ENCODE measurements at places on chromosomes 7 and 10.

- DNase-seq: no peak
These were observed 63.5 kb downstream of the DNAJB6 start for GRCh38 chr7:157400171-157400860.

DNA sequence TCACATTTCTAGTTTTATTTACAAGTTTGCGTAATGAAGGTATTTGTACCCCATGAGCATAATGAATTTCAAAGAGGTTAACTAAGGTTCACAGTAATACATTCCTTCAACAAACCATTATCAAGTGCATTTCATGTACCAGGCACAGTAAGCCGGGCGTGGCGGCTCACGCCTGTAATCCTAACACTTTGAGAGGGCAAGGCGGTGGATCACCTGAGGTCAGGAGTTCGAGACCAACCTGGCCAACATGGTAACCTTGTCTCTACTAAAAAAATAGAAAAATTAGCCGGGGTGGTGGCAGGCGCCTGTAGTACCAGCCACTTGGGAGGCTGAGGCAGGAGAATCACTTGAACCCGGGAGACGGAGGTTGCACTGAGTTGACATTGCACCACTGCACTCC is 4.3 kb upstream of the EIF3A start:
- DNase-seq: no peak

DNA sequence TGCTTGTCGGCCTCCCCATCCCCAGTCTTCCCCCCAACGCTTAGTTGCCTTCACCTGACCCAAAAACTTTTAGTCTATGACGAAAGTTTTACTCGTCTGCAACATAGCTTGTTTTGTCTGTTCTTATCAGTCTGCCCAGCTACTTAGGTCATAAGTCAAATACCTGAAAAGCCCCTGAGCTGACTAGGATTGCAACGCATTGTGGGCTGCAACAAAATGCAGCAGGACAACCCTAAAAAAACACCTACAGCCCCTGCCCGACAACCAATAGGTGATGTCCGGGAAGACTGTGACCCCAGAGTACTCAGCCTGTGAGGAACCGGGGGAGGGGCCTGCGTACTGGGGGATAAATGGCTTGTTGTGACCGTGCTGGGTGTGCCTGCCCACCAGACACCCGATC is 19.3 kb upstream of the GPER1 start:
- no peak for DNase-seq

DNA sequence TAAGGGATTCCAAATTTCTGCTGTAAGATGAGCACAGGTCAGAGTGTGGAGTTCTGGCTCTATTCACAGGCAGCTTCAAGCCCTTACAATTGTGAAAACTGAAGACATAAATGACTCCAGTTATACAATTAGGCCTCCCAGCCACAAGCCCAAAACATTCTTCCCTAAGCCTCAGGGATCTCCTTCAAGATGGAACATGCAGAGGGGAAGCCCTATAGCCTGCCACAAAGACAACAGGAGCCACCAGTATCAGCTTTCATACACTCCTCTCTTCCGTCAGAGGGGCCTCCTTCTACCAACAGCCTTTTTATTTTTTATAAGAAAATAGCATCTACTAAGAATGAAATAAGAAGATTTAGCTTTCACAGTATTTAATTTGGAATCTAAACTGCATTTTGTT is 46.5 kb downstream of the DLD start:
- DNase-seq: no peak

DNA sequence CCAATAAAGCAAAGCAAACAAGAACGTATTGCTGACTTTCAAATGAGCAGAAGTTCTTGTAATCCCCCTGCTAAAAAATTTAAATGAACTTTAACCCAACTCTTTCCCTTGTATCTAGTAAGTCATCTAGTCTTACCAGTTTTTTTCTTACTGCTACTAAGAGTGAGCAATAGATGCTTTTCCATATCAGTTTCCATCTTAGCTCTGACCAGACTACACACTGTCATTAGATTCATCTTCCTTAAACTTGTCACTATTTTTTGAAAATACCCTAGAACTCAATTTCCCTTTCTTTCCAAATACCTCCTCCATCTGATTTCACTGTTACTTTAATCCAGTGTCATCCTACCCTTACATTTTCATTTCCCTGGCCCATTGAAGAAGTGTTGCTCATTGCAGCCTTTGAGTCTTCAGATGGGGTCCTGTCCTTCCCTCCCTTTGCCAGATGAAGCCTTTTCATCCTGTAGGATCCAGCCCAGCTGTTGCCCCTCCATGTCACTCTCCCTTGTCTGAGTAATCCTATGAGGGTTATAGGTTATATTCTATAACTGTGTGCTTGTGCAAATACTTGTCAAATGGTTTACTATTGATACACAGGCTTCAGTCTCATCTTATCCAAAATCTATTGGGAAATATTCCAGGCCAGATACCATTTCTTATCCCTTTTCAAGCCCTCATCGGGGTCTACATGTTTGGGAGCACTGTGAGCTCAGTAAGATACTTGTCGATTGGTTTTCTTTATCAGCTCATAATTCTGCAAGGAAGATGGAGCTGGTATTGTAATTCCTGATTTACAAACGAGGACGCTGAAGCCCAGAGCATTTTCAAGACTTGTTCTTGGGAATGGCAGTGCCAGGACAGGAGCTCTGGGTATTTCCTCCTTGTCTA is 51.5 kb upstream of the ITGB1 start:
- DNase-seq: no peak

GRCh38 chr10:98556061-98556460 is 109.3 kb upstream of the HPS1 start:
- no peak for DNase-seq

GRCh38 chr10:13337128-13337826 is 10.8 kb downstream of the SEPHS1 start:
- no peak for DNase-seq

DNA sequence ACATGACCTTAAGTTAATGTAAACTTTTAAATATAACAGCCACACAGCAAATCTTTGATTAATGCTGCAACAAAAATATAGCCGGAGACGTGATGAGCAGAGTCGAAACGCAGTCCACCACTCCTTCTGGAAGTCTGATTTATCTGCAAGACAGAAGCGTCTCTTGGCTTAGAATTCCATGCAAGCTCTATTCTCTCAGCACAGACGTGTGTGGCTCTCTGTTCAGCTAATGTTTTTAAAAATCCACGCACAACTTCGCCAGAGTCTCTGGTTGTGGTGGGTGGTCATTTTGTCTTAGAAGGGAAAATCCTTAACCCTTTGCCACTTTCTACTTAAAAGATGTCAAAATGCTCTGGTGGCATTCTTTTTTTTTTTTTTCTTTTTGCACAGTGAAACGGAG is 438.0 kb upstream of the MGMT start:
- no peak for DNase-seq

- DNase-seq: no peak
These were observed 10.8 kb downstream of the LMOD2 start for GRCh38 chr7:123666492-123666891.

GRCh38 chr7:151925446-151926335 is 30.6 kb upstream of the GALNTL5 start:
- no peak for DNase-seq

DNA sequence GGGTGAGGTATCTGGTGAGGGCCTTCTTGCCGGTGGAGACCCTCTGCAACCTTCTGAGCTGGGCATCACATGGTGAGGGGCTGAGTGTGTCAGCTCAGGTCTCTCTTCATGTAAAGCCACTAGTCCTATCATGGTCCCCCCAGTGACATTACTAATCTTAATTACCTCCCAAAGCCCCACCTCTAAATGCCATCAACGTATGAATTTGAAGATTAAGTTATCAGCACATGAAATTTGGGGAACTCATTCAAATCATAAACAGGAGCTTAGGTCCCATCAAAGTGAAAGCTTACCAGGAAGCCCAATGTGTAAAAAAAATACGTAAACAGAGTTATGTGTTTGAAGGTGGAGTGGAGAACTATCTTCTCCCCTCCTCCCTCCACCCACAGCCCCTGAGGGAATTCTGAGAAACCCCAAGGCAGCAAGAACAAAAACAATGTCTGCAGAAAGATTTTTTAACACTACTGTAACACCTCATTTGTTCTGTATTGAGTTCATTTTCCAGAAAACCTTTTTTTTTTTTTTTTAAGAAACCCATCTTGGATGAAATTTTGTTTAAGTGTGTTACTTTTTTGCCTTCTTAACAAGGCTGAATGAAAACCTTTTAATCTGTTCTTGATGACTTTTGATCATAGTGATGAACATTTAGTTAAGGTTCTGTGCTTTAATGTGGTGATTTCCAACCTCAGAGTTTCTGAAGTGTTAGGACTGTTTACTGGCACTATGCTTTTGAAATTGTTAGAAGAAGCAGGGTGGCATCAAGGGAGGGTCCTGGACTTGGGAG is 19.1 kb upstream of the PCGF5 start:
- peak; percentile 47 for DNase-seq

GRCh38 chr10:79268742-79269141 is 78.5 kb upstream of the PPIF start:
- no peak for DNase-seq

- no peak for DNase-seq
These were observed 786 bp downstream of the ATP5F1C start for GRCh38 chr10:7788639-7789286.

DNA sequence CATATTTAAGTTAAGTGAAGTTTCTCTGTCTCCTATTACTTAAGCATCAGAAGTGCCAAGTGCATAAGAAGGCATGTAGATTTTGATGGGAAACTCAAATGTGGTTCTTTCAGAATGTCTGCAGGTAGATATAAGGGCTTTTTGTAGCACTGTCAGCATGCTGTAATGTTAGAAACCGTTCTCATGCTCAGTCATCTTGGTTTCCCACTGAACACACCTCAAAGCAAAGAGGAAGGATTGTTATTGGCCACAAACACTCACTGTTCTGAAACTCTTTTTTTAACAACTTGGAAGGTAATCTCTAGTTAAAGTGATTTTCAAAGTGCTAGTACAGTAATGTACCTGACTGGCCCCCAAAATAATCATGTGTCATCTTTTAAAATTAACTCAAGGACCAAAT is 126.0 kb downstream of the AASS start:
- no peak for DNase-seq

DNA sequence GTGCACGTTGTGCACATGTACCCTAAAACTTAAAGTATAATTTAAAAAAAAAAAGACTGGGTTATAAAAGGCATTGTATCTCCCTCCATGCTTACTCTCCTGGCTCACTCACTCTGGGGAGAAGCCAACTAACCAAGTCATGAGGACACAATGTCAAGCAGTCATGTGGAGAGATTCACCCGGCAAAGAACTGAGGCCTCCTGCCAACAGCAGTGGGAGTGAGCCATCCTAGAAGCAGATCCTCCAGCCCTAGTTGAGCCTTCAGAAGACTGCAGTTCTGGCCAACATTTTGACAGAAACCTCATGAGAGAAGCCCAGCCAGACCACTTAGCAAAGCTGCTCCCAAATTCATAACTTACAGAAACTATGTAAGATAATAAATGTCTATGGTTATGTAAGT is 521.7 kb upstream of the FZD8 start:
- DNase-seq: no peak

DNA sequence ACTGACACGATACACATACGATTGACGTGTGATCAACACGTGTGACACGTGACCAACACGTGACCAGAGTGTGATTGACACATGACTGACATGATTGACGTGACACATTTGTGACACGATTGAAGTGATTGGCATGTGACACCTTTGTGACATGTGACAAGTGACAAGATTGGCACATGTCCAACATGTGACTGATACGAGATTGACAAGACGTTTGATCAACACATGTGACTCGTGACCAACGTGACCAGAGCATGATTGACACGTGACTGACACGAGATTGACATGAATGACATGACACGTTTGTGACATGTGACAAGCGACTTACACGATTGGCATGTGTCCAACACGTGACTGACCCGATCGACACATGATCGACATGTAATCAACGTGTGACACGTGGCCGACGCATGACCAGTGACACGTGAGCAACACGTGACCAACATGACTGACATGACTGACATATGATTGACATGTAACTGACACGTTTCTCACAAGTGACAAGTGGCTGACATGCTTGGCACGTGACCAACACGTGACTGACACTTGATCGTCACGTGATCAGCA is 22.0 kb downstream of the CRPPA start:
- no peak for DNase-seq

GRCh38 chr10:89414879-89415821 is 782 bp downstream of the IFIT5 start:
- peak; percentile 40 for DNase-seq

- no peak for DNase-seq
These were observed 18.2 kb downstream of the BAG3 start for GRCh38 chr10:119669331-119669730.

GRCh38 chr10:101000915-101001658 is 1.5 kb downstream of the LZTS2 start:
- DNase-seq: no peak

- DNase-seq: no peak
These were observed 481.5 kb upstream of the FOXK1 start for GRCh38 chr7:4200546-4201094.

GRCh38 chr7:11726001-11726793 is 105.8 kb downstream of the THSD7A start:
- no peak for DNase-seq

GRCh38 chr7:87599336-87599735 is 1.3 kb downstream of the ABCB1 start:
- peak; percentile 62 for DNase-seq

All from activated naive CD8-positive, alpha-beta T cell treated with anti-CD3 and anti-CD28 coated beads, Interleukin-2, amount 50 U/mL, for 24 hours (primary cell).